Myocyte (in vitro differentiated cells): ENCODE measurements at places on chromosomes 1 and 21.

DNA sequence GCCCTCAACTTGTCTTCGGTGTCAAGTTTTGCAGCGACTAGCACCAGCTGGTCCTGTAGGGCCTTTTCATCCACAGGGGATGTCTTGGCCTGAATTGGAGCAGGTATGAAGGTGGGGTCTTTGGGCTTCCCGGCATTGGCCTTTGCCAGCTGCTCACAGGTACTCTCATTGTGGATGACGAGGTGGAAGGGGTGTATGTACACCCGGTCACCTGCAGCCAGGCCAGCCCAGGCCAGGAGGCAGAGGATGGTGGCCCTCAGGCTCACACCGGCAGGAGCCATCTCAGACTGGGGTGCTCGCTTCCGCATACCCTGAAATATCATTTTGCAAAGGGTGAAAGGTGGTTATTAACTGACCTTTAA is 3.4 kb downstream of the AGT start:
- DNase-seq = no peak

DNA sequence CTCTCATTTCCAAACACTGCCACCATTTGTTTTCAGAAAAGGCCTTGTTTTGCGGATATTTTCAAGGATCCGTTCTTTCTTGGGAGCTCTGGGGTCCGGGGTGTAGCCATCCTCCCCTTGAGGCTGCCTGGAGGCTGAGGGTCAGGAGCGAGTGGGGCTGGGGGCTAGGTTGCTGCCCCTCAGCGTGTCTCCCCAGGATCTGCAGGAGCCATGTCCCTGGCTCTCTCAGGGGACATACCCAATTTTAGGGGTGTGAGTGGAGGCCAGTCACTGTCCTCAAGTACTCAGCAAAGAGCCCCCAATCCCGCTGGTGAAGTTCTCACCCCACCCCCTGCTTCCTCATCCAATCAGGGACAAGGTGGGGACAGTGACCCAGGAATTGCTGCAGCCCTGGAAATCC is 15.0 kb upstream of the PRDM16 start:
- DNase-seq = no peak

GRCh38 chr1:164755690-164756089 is 196.7 kb downstream of the PBX1 start:
- DNase-seq = no peak

GRCh38 chr1:226964611-226965486 is 24.8 kb downstream of the COQ8A start:
- DNase-seq = no peak

DNA sequence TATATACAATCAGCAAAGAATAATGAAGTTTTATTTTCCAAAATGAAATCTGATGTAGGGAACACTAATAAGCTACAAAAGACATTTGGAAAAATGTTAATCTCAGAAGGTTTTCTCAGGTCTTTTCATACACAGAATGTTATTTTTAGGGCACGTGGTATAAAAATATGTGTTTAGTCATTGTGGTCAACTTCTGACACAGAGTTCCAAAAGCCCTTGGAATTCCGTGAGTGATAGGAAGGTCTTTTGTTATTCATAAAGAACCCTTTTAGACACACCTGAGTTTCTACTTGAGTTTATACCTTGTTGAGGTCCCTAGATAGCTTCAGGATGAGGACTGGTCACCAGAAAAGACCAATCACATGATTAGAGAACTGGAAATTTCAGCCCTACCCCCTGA is 277.6 kb upstream of the NCAM2 start:
- peak; percentile 1 for DNase-seq
